Occipital lobe (tissue), 3 donors: ENCODE measurements at places on chromosomes 4 and X.

GRCh38 chrX:28910487-28910886 is 323.2 kb downstream of the IL1RAPL1 start:
- no peak for DNase-seq

DNA sequence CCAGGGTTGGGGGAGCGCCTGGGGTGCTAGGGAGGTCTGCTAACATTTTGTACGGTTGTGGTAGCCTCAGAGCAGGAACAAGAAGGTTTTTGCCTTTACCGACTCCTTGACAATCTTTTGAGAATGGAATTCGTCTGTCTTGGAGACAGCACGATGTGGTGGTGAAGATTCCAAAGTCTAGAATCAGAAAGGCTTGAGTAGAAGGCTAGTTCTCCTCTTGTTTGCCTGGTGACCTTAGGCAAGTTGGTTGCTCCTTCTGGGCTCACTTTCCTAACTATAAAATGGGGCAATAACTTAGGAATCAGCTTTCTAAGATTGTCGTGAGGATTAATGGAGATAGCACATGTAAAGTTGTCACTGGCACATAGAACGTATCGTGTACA is 741 bp downstream of the FAM47E start:
- DNase-seq: no peak

- no peak for DNase-seq
Measured at GRCh38 chr4:177401658-177402273, 40.5 kb downstream of the AGA start.

- no peak for DNase-seq
Measured at GRCh38 chrX:39439906-39440798, 638.9 kb downstream of the MID1IP1 start.

- no peak for DNase-seq
Measured at GRCh38 chr4:110614173-110614963, 8.5 kb downstream of the PITX2 start.

GRCh38 chrX:54817220-54817820 is 9.8 kb downstream of the MAGED2 start:
- no peak for DNase-seq

GRCh38 chr4:42843694-42844093 is 48.8 kb upstream of the GRXCR1 start:
- no peak for DNase-seq
